ENCODE measurements at places on chromosomes 4 and X.

DNA sequence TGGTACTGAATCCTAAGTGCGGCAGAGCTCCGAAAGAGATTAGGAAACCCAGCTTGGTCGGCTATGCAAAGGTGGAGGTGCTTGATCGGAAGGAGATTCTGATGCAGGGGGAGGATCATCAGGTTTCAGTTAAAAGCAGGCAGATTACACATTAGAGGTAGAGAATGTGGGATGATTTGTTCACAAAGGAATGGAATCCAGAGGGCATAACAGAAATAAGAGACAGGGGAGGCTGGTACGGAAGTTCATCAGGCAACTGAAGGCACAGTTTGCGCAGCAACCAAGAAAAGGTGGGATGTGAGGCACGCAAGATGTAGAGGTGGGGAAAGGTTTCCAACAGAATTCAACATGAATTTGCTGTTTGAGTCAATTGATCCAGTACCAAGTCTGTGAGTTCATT is 424 bp upstream of the ZNF330 start:
- DNase-seq, result no peak

DNA sequence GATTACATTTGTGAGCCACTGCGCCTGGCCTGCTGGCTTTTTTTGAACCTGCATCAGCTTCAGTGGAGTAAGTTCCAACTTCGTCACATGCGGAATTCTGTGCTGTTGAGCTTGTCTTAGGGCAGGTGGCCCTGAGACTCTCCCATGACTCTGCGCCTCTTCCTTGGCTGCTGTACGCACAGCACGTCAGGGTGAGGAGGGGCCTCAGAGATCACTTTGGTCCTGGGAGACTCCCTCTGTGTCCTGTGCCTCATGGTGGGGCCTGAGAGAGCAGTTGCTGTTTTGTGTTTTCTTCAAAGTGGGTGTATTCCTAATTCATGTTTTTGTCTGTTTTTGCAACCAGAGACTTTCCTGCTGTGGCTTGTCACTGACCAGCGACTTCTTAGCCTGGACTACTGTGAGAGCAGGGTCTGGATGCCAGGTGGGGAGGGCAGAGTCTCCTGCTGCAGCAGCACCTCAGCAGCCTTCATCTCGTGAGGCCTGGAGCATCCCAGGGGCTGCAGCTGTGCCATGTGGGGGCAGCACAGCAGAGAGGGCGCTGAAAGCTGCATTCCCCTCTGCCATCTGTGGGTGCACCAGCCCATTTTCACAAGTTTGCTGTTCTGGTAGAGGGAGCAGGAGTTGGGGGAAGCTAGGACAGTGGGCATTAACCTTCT is 107.8 kb downstream of the TNIP2 start:
- DNase-seq, result no peak

DNA sequence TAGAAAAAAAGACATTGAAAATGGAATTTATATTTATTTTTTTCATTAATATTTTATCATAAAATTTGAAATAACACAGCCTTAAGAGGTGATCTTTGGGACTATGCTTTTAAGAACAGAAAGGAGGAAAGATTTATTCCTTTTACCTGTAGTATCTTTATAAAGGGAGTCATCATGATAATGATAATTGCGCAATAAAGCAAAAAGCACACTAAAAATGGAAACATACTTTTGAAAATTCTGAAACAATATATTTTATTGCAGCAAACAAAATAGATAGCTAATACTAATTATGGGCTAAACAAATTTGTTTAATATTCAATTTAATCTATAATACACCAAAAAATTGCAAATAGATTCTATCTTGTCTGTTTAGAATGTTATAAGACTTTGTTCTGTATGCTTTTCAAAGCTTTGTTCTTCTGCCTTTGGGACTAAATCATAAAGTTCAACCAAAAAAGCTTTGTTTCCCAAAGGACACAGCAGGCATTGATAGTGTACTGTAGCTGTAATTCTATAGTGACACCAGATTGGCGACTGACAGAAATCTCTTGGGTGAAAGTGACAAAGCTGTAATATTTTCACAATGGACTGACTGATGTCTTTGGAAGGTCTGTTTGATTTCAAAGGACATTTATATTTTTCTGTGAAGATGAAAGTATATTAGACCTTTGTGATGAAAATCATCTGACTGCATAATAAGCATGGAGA is 2156.6 kb upstream of the TENM3 start:
- DNase-seq, result no peak

- peak; percentile 27 for DNase-seq
Measured at GRCh38 chrX:78653118-78653822, 5.9 kb downstream of the RTL3 start.

DNA sequence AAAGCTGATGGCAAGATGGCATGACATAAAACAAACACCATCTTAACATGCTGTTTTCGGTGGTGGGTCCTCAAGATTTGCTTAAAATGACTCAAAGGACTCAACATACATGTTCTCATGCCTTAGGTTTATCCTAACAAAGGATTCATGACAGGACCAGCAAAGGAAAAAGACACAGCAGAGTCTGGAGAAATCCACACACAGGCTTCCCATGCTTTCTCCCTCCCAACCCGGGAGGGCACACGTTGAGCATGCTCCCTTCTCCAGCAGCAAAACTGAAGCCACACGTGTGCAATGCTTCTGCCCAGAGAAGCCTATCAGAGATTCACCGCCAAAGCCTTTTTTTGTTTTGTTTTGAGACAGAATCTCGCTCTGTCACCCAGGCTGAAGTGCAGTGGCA is 39.9 kb downstream of the SAT1 start:
- DNase-seq, result no peak

DNA sequence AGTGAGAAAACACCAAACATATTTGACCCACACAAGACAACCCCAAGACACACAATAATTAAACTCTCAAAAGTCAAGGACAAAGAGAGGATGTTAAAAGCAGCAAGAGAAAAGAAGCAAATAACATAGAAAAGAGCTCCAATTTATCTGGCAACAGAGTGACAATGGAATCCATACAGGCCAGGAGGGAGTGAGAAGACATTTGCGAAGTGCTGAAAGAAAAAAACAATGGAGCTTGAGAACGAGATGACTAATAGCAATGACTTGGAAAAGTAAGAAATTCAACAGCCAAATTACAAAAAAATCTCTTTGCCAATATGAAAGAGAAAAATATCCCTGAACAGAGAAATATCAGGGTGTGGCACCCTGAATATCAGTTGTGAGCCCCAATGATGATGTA is 61.6 kb downstream of the MAD2L1 start:
- DNase-seq, result no peak

GRCh38 chr4:79141530-79141929 is 184.3 kb downstream of the NAA11 start:
- no peak for DNase-seq

GRCh38 chr4:99921174-99921573 is 25.2 kb downstream of the DNAJB14 start:
- DNase-seq, result peak; percentile 28

- DNase-seq, result no peak
Measured at GRCh38 chr4:174870311-174870710, 41.3 kb upstream of the GLRA3 start.

DNA sequence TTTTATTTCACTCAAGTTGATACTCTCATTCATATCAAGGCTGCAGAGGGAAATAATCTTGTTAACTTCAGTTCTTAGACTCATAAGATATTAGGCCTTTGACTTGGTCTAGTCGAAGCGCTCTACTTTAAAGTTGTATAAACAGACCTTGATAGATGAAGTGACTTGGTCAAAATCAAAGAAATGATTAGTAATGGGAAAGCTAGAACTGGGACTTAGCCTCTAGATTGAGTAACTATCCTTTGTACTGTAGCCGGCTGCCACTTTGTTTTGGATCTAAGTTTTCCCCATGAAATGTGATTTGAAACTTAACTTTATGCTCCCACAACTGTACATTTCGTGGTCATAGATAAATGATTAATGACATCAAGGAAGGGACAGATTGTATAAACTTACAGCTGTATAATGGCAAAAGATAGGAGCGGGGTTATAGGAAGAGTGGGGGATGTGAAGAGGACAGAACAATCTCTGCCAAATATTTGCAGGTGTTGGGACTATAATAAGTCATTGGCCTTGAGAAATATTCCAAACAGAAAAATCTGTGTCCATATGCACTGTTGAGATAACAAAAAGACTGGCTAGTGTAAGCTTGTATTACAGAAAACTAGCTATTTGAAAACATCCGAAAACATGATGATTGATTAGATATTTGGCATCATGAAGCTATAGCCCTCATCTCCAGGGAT is 17.2 kb downstream of the MID2 start:
- DNase-seq, result no peak

- no peak for DNase-seq
Measured at GRCh38 chr4:159077702-159078495, 25.0 kb upstream of the RAPGEF2 start.

GRCh38 chr4:174626342-174627008 is 104.2 kb upstream of the HPGD start:
- DNase-seq, result no peak

DNA sequence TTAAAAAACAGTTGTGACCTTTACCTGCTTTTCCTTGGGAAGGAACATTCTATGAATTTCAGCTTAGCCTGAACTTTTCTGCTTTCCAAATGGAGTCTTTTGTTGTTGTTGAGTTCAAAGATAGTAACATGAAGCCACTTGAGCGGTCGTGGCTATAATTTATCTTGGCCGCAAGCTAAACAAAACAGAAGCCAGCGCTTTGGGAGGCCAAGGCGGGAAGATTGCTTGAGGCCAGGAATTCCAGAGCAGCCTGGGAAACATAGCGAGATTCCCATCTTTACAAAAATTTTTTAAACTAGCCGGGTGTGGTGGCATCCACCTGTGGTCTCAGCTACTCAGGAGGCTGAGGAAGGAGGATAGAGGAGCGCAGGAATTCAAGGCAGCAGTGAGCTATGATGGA is 29.9 kb downstream of the TKTL1 start:
- DNase-seq, result no peak

- no peak for DNase-seq
Measured at GRCh38 chrX:68419975-68420374, 13.3 kb downstream of the OPHN1 start.

DNA sequence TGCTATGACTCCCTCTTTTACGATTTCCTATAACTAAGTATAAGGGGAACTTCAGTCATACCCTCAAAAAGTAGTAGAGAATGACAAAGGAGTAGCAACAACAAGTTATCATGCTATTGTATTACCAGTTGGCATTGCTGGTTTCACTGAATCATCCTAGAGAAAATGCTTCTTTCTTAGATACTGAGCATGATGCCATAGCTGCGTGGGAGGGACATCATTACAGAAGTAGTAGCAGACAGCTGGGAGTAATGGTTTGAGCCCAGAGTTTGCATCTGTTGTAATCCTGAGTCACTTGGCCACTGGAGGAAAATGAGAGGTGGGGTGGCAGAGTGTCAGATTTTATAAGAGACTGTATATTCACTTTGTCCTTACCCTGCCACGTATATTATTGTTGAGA is 38.6 kb downstream of the MTMR1 start:
- DNase-seq, result no peak

- no peak for DNase-seq
Measured at GRCh38 chr4:74618659-74619058, 173.7 kb downstream of the AREG start.

- no peak for DNase-seq
Measured at GRCh38 chr4:155638195-155638965, 28.3 kb upstream of the GUCY1A1 start.

- no peak for DNase-seq
Measured at GRCh38 chrX:8242431-8243020, 71.5 kb upstream of the VCX2 start.

DNA sequence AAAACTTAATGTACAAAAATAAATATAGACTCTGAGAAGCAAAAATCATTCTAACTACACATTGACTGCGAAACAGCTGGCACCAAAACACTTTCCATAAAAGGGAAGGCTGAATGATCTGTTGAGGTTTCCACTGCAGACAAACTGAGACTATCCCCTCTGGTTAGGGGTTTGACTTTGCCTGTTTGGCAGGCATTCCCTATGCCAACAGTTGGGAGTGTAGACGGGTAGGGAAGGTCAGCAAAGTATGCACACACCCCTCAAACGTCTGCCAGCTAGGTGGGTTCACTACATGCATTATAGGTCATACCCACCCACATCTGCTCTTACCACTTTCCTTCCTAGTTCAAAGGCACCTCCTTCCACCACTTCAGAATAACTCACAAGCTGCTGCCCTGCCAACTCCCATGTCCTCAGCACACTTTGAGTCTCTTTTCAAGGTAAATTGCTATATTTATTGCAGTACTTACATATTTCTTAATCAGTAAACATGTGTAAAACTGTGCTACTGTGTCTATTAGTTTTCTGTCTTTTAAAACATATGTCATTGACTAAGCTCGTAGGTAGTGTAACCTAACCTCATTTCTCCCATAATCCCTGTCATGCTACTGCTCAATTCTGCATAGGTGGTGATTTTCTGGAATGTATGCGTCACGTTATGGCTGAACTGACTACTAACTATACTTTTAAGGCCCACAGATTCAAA is 12.4 kb downstream of the CTSO start:
- DNase-seq, result no peak

GRCh38 chr4:186787536-186787935 is 63.9 kb upstream of the FAT1 start:
- no peak for DNase-seq

GRCh38 chrX:30488092-30488491 is 89.5 kb downstream of the TASL start:
- DNase-seq, result no peak

- no peak for DNase-seq
Measured at GRCh38 chr4:3803946-3804345, 37.8 kb downstream of the ADRA2C start.

- DNase-seq, result no peak
Measured at GRCh38 chrX:124475358-124475757, 129.0 kb downstream of the SH2D1A start.

- DNase-seq, result no peak
Measured at GRCh38 chr4:150385606-150386005, 196.3 kb upstream of the MAB21L2 start.

- no peak for DNase-seq
Measured at GRCh38 chrX:16930392-16930791, 16.1 kb upstream of the REPS2 start.

Measured in activated CD8-positive, alpha-beta T cell treated with anti-CD3 and anti-CD28 coated beads, Interleukin-2, amount 10 ng/mL, durations not matched to agents 7 days and 5 days (primary cell).